ENCODE measurements at places on chromosomes 6 and 20.

GRCh38 chr20:3751305-3751674 is 16.3 kb downstream of the ADISSP start:
- peak; percentile 9 for DNase-seq

- no peak for DNase-seq
Measured at GRCh38 chr6:72401865-72402264, 220.0 kb upstream of the KCNQ5 start.

- no peak for DNase-seq
Measured at GRCh38 chr6:166078294-166078693, 89.4 kb downstream of the TBXT start.

DNA sequence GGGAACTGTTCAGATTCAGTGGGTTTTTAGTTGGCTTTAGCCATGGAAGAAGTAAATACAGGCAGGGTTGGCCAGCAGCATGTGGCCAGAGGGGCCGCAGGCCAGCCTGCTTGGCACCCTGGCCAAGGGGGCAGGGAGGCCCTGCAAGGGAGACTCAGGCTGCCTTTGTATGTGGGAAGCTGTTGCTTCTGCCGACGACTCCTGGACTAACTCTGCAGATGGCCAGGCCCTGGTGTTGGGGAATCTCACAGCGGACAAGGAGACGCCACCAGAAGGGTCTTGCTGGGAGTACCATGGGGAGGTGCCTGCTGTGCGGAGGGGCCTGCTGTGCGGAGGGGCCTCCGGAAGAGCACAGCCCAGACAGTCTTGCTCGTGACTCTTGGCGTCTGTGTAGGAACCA is 25.2 kb downstream of the PYGB start:
- DNase-seq = no peak

GRCh38 chr6:117380298-117380697 is 45.4 kb downstream of the ROS1 start:
- DNase-seq = no peak

- DNase-seq = no peak
Measured at GRCh38 chr6:169070506-169071176, 183.0 kb downstream of the THBS2 start.

DNA sequence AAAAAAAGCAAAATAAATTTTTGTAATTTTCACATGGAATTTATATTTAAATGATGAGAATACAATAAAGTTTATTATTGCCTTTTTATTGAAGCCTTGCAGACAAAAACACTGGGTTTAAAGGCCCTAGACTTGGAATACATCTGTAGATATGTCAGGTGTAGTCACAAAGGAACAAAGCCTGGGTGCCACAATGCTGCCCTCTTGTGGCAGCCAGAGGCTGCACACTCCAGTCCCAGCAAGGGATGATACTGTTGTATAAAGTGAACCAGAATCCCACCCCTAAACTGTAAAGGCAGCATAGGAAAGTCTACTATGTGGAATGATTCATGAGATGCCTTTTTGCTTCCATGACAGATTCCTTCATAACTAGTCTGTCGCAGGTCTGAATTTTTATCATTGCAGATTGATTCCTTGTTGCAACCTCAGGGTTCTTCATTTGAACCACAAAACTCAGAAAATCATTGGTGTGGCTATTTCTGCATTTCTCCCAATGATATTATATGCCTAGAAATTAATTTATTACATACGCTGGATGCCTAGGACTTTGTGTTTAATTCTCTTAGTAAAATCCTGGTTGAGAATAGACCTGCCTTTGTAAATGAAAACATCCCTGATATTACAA is 37.0 kb downstream of the MAK start:
- peak; percentile 54 for DNase-seq

DNA sequence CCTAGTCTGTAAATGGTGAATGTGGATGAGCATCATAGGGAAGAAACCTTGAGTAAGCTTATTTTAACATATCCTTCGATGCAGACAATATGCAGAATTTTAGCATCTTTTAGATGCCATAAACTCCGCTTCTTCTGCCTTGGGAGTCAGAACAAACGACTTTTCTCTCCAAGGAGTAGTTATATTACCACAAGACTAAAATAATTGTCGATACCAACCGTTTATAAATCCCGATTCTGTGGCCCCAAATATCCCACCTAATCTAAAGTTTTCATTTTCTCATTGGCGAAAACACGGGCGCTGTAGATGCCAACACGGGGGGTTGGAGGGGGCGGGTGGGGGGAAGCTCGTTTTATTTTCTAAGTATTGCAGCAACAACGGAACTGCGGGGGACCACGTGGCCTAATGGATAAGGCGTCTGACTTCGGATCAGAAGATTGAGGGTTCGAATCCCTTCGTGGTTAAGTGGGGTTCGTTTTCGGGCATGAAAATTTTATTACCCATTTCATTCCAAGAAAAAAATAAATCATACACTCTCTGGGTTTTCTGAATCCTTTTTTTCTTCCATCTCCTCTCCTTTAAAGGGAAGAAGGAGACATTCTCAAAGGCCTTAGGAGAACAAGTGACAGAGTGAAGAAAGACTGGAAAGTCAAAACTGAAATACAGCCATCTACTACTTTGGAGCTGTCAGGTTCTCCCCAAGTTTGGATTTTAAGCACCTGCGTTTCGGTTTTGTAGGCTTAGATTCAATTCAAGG is 65.5 kb upstream of the BTN3A2 start:
- no peak for DNase-seq

GRCh38 chr6:132892929-132893771 is 78.8 kb downstream of the RPS12 start:
- no peak for DNase-seq

- no peak for DNase-seq
Measured at GRCh38 chr20:57869951-57870315, 160.1 kb upstream of the PMEPA1 start.

DNA sequence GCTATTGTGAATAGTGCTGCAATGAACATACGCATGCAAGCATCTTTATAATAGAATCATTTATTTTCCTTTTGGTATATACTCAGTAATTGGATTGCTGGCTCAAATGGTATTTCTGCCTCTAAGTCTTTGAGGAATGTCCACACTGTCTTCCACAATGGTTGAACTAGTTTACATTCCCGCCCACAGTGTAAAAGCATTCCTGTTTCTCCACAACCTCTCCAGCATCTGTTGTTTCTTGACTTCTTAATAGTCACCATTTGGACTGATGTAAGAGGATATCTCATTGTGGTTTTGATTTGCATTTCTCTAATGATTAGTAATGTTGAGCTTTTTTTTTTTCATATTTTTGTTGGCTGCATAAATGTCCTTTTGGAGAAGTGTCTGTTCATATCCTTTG is 208.7 kb downstream of the PHF3 start:
- no peak for DNase-seq

- no peak for DNase-seq
Measured at GRCh38 chr6:130558131-130558530, 192.3 kb downstream of the TMEM200A start.

DNA sequence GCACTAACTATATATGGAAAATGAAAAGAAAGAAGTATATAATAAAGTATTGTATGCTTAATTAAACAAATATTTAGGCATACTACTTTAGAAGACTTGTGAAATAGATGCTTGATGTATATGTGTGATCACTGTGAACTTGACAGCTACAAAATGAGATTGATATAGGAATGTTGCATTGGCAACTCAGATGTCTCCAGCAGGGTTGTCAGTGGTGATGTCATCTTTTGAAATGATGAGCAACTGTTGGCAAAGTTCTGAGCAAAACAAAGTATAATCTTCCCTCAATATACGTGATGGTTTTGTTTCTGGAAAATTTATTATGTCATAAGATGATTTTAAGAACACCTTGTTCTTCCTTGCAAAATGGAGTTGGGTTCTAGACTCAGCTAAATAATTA is 133.8 kb downstream of the ARID1B start:
- DNase-seq = no peak

- DNase-seq = no peak
Measured at GRCh38 chr6:135831016-135831415, 20.5 kb upstream of the PDE7B start.

DNA sequence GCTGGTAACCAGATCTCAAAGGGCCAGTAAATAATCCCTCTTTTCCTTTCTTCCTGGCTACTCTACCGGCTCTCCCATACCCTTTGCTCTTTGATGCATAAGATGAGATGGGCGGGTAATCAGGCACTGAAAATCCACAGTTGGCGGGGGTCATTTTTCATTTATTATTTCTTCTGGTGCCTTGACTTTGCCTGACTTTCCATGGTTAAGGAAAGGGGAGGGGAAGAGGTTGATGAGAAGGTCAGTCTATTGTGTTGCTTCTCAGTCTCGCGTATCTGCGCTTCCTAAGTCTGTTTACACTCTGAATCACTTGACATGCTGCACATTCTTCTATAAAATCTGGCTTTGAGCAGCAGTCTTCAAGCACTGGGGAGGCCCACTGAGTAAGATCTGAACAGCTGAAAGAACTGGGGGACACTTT is 121.1 kb upstream of the HDGFL1 start:
- no peak for DNase-seq

GRCh38 chr6:42720739-42721138 is 1.7 kb downstream of the PRPH2 start:
- DNase-seq = no peak

DNA sequence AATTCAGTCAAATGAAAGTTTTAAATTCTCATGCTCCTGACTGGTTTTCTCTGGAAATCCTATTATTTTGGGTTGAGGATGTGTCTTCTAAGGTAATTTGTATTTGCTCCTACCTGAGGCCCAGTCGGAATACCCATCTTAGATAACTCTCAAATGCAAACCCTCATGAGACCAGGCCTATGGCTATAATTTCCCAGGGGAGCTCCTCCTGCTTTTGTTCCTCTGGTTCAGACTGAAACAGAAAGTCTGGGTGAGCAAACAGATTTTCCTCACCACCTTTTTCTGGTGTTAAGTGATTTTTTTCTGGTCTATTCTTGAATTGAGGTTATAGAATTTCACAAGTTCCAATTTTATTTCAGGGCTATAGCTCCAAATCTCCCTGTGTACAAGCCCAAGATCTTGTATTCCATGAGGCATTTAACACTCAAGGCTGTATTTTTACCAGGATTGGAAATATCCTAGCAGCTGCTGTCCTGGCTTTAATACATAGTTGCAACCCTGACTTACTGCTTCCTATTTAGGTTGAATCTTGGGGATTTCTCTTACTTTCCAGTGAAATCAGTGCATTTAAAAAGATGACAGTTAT is 169.1 kb upstream of the PTCHD4 start:
- no peak for DNase-seq

DNA sequence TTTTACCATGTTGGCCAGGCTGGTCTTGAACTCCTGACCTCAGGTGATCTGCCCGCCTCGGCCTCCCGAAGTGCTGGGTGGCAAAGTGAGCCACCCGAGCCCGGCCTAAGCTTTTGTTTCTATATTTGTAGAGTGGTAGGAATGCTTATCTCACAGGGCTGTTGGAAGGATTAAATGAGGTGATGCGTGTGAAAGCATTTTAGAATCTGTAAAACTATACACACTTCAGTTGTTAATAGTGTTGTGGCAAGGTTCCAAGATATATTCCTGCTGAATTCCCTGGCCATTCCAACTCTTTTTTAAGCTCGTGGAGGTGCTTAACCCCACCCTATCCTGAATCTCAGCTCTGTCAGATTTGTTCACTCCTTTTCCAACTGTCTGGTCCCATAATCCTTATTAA is 89.9 kb upstream of the AKIRIN2 start:
- no peak for DNase-seq

- DNase-seq = no peak
Measured at GRCh38 chr6:24861934-24862333, 63.2 kb upstream of the ARMH2 start.

DNA sequence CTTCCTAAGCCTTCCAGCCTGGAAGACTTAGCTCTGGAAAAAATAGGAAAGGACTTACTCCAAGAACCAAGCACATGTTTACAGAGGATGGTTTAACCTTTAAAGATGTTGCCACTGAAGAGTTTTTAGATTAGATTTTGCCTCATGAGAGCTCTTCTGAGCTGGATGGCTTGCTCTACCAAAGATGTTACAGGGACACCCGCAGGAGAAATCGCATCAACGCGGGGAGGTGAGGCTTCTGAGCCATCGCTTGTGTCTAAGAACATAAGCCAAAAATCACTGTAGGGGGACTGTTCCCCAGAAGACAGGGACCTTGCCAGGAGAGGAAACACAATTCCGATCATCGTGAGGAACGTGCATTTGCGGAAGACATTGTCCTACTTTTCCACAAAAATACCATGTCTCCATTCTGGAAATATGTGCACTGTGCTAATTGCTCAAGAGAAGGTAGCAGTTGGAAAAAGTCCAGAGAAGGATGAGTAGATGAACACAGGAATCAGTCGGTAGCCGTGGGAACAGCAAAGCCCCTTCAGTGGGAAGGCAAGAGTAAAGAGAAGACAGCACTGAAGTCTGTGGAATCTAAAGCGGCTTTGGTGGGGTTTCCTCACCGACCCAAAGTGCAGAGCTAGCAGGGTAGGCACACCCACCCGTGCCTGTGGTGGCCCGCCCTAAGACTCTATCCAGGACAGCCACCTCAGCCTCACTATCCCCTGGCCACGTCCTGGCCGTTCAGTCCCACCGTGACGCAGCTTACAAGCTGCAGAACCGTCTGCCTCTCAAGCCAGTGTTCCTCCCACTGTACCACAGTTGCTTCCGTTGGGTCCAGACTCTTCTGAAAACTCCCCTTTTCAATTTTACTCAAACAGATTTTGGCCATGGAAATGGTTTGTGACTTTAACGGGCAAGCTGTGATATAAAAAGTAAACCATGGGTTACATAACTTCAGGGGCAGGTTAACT is 334.8 kb downstream of the NRN1 start:
- no peak for DNase-seq

GRCh38 chr20:34512955-34513419 is 3.2 kb upstream of the DYNLRB1 start:
- no peak for DNase-seq

- no peak for DNase-seq
Measured at GRCh38 chr6:84260926-84261325, 33.5 kb upstream of the CEP162 start.

GRCh38 chr6:127146932-127147331 is 28.5 kb downstream of the RSPO3 start:
- DNase-seq = no peak

- DNase-seq = no peak
Measured at GRCh38 chr20:4261333-4262284, 246.3 kb upstream of the RNF24 start.

DNA sequence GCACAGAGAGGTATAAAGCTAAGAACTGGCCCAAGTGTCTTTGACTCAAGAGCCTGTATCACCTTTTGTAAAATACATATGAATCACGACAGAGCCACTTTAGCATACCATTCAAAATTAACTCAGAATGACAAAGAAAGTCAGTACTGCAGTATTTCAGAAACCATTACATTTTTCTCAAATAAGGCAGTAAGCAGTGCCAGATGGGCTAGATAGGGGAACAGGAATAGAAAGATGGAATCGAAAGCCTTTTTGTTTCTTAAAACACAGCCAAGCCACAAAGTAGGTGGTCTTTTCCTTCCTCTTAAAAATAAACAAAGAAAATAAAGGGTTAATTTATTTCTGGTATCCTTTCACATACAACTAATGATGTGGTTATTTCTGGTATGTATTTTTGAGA is 10.3 kb downstream of the CLDN20 start:
- DNase-seq = no peak

GRCh38 chr6:159464816-159465215 is 228.2 kb downstream of the SOD2 start:
- DNase-seq = no peak
